ENCODE measurements at places on chromosomes 4 and X.

DNA sequence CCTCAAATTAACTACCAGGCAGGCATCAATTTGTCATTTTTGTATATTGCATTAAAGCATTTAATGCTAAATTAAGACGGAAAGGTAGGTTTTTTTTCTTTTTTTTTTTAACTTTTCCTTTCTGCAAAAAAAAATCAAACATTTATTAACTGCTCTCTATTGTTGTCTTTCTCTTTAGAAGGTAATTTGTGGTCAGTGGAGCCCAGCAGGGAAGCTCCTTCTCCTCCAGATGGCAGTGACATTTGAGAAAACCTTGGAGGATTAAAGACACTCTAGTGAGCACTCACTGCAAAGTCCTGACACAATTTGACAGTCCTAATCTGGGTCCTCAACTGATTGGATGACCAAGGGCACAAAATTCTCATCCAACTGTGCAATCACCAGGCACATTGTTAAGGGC is 102.4 kb downstream of the SLIT2 start:
- no peak for DNase-seq

- no peak for DNase-seq
Measured at GRCh38 chrX:19721726-19722370, 165.6 kb downstream of the SH3KBP1 start.

DNA sequence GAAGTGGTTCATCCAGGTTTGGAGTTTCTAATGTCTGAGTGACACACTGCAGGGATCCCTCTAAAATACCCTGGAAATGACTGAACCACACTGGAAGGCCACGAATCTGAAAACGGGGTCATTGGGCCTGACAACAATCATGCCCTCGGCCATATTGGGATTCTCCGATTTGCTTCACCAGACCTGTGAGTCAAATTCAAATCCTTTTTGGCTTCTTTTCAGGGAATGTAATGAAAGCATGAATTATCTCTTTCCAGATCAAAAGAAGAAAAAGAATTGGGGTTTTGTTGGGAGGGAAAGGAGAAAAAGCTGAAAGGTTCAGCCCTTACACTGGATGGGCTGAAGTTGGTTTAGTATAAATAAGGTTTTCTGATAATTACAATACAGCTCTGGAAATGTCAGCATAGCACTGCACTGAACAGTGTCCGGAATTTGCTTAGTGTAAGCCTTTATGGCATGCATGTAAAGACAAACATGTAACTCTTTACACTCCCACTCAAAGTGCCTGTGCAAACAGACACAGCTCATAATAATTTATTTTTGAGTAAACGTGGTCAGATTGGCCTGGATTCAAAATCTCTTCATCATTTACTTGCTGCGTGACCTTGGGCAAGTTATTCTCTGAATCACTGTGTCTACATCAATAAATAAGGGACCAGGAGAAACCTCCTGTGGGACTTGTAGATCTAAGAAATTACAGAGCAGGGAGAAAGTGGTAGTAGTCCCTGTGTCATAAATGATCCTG is 21.4 kb downstream of the CT47C1 start:
- no peak for DNase-seq

DNA sequence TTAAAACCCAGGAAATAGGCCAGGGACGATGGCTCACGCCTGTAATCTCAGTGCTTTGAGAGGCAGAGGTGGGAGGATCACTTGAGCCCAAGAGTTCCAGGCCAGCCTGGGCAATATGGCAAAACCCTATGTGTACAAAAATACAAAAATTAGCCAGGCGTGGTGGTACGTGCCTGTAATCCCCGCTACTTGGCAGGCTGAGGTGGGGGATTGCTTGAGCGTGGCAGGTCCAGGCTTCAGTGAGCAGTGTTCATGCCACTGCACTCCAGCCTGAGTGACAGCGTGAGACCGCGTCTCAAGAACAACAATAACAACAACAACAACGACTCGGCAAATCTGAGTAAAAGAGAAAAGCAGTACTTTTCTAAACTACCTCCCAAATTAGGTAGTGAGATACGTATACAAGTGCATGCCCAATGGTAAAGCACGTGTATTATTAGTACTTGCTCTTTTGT is 13.0 kb upstream of the NDUFC1 start:
- no peak for DNase-seq

- no peak for DNase-seq
Measured at GRCh38 chr4:157957905-157958304, 214.9 kb downstream of the GASK1B start.

DNA sequence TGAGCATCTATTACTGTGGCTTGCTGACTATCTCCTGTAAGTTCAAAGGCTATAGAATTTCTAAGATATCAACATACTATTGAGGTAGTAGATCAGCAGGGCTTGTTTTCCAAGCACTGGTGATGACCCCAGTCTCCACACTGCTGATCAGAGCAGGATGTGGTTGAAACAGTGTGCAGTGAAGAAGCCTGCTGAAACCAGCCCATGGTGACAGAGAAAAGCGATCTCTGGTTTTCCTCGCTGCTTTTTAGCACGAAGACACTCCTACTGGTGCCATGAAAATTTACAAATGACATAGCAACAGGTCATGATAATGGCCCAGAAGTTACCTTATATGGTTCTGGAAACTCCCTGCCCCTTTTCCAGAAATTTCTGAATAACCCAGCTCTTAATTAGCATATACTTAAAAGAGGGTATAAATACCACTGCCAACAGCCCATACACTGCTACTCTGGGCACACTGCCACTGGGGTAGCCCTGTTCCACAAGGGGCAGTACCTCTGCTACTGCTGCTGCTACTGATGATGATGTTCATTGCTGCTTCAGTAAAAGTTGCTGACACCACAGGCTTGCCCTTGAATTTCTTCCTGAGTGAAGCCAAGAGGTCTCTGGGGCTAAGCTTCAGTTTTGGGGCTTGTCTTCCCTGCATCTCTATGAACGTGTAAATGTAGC is 1689.5 kb upstream of the PCDH10 start:
- DNase-seq, result no peak

Data from fibroblast of pulmonary artery (primary cell).